Right cardiac atrium (tissue), 5 donors: ENCODE measurements at places on chromosomes 13 and 19. TPM values are rescaled to one million over a fixed set of nuclear protein-coding genes. Genes with fewer than 3 reads are reported as not detected.

DNA sequence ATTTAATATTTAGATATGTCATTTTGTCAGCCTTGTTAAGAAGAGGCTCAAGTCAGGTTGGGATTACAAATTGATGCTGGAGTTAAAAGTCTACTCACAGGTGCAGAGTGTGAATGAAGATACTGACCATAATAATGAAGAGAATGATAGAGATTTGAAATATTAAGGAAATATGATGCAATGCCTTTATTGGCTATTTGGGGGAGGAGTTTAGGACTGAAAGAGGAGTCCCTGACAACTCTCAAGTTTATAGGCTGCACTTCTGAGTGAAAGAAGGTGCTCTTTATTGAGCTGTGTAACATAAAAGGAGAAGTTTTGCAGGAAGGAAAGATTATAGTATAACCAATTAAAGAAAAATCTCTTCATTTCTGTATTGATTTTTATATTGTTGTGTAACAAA is 827.7 kb upstream of the PCDH9 start:
- DNase-seq, result no peak

GRCh38 chr19:16365300-16365996 is 40.8 kb downstream of the KLF2 start:
- DNase-seq, result peak; percentile 45

GRCh38 chr19:46495786-46496099 is at the start of gene PNMA8B:
Gene PNMA8B (minus strand): TSS chr19:46495867. CDS start chr19:46495465, 402 bp downstream.
- DNase-seq, result peak; percentile 92

The HIPK4 gene
- total RNA-seq, result not detected

GRCh38 chr19:5326545-5326944 is 14.1 kb downstream of the PTPRS start:
- no peak for DNase-seq

The SLC10A2 gene
- total RNA-seq, result not detected

The CGB5 gene
- total RNA-seq, result not detected

The ZNF208 gene
- total RNA-seq, result 12.9 TPM

DNA sequence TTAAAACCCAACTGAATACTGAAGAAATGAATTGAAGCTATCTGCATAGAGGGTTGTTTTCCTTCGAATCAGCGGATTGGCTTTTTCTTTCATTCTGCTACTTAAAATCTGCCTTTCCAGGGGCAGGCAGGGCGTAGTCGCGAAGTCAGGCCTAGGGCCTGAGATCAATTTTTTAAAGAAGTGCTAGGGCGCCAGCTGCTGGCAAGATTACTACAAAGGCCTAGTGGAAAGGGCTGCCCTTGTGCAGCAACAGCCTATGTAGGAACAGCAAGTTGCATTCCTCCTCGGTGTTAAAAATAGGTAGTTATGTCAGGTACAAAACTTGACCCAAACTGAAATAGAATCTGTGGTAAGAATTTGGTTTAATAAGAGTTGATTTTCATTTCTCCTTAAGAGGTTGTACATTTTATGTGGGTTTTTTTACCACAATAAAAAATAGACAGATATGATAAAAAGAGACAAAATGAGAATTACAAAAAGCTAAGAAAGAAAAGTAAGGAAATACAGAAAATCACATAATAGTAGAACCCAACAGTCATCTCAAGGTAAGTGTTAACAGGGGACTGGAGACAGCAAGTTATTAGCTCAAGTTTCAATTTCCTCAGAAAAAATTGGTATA is 9.5 kb upstream of the URAD start:
- peak; percentile 31 for DNase-seq

- DNase-seq, result no peak
Observed at GRCh38 chr19:30541575-30541974, 169.4 kb downstream of the ZNF536 start.

- peak; percentile 89 for DNase-seq
Observed at GRCh38 chr19:7973883-7974282, 30.4 kb upstream of the TIMM44 start.

The B3GNT8 gene
- 2.0 TPM for total RNA-seq

- DNase-seq, result no peak
Observed at GRCh38 chr13:72694314-72694713, 33.1 kb downstream of the MZT1 start.

DNA sequence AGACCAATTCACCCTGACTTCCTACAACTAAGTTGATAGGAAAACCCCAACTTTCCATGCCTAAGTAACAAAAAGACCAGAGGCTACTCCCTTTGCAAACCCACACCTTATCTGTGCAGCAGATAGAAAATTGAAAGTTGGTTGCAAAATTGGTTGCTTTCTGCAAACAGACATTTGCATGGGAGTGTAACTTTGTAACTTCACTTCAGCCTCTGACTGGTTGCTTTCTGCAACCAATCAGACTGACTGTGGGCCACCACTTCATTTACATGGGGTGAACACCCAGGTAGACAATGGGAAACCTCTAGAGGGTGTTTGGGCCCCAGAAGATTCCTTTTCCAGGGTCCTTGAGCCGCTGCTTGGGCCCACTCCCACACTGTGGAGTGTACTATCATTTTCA is 9.8 kb downstream of the TEX30 start:
- DNase-seq, result no peak

The UPK1A gene
- total RNA-seq, result not detected

DNA sequence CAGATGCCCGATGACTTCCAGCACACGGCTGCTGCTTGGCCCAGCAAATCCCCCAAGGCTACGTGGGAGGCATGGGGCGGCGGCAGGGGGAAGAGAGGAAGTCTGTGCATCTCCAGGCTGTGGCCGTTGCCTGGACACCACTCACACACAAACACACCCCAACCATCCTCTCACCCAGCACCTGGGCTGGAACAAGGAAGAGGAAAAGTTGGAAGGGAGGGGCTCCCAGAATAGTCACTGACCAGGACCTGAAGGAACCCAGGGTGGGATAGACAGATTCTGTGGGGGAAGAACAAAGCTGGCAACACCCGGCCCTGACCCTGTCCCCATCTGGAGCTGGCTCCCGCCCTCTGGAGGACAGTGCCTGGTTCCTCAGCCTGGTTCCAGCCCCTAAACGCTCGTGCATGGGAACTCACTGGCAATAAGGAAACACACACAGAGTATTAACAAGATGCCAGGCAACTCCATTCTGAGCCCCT is 11.2 kb downstream of the PPP6R1 start:
- DNase-seq, result peak; percentile 69

GRCh38 chr13:50722440-50723125 is 120.9 kb downstream of the DLEU7 start:
- DNase-seq, result no peak

GRCh38 chr13:95002126-95002525 is 289.8 kb upstream of the SOX21 start:
- DNase-seq, result no peak
